ENCODE measurements at places on chromosomes 5 and 9. TPM values are rescaled to one million over a fixed set of nuclear protein-coding genes. Genes with fewer than 3 reads are reported as not detected.

Gene CTNNAL1
- total RNA-seq, result 7.3 TPM

Gene CD274
- under 0.01 TPM for total RNA-seq

Gene OTP
- total RNA-seq, result not detected

Gene RASGEF1C
- 17.9 TPM for total RNA-seq

Gene EPB41L4A
- 33.8 TPM for total RNA-seq

Gene UBE2B
- 56.7 TPM for total RNA-seq

Gene FOXD4L6
- total RNA-seq, result 0.82 TPM

Gene C9orf50
- total RNA-seq, result not detected

Gene TMEFF1
- 53.0 TPM for total RNA-seq

Gene ADAMTS12
- 1.2 TPM for total RNA-seq

Gene ITK
- not detected for total RNA-seq

Gene FUT7
- not detected for total RNA-seq

Measured in frontal cortex (tissue), 4 donors.